ENCODE measurements at places on chromosomes 12 and 14. TPM values are rescaled to one million over a fixed set of nuclear protein-coding genes. Genes with fewer than 3 reads are reported as not detected.

DNA sequence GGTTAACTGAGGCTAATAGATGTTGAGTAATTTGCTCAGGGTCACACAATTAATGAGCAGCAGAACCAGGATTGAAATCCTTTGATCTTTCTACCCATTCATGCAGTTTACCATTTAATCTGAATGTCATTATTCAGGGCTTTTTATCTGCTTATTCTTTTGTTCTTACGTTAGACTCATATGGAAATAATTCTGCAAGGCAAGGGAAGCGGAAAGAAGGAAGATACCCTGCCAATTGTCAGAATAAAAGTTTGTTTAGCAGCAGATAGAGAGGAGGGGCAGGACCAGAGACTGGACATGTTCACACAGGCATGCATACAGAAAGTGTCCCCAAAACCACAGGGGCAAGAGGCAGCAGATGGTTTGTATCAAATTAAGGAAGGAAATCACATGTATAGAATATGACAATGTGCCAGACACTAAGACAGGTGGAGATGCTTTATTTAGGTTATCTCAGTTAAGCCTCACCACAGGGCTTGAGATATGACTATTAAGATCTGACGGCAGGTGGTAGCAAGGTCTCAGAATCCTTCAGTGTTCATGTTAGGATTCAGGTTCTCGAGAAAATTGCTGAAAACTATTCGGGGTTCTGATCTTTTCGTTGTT lies 29.8 kb downstream of the BRMS1L start:
- DNase-seq, result no peak

The TMX1 gene
- 58.1 TPM for total RNA-seq

The SALL2 gene
- total RNA-seq, result 4.8 TPM

The MYF5 gene
- not detected for total RNA-seq

DNA sequence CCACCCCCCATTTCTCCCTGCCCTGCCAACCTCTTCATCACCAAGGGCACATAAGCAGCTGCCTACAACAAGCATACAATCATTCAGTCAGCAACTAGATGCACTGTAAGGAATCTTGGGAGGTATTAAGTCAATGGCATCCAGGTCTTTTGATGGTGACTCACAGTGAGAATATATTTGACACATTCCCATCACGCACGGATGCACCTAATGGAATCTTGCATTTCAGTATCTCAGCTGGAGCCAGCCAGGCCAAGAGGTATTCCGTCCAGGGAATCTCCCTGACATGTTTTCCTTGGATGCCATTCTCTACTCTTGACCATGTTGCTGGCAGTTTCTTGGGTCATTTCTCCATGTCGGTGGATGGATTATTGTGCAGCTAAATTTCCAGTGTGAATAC lies 73.9 kb upstream of the CAPRIN2 start:
- no peak for DNase-seq

Data from activated CD4-positive, alpha-beta memory T cell treated with anti-CD3 and anti-CD28 coated beads for 36 hours (primary cell).